Trophoblast cell (in vitro differentiated cells and primary cell): ENCODE measurements at places on chromosomes 2 and 18.

- DNase-seq, result peak; percentile 20
Measured at GRCh38 chr2:175063741-175064140, 58.6 kb upstream of the CHN1 start.

DNA sequence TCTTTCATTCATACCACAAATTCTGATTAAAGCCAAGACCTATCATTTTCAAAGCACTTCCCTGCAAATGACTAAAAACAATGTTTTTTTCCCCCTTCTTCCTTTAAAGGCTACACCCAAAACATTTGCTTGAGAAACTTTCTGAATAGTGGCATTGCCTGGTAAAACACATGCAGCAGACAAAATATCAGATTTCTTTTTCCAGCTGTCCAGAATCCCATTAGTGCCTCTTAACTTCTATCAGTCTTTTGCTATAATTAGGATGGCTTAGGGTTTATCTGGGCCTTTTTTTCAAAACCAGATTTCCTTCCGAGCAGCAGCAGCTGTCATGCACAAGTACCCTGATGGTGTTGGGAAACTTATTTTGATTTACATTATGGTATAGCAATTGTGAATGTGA lies 50.6 kb downstream of the ALPK2 start:
- no peak for DNase-seq

DNA sequence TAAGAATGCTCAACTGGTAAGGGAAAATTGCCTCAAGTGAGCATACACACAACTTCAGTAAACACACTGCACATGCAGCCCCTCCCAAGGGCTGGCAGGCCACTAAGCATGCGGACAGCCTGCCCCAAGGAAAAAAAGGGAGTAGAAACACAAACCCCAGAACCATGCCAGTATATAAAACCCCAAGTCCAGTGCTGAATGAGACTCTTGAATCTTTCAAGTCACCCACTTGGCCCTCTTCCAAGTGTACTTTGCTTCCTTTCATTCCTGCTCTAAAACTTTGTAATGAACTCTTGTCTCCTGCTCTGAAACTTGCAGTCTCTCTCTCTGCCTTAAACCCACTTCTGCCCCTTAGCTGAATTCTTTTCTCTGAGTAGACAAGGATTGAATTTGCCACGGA lies 736.4 kb downstream of the RNF144A start:
- DNase-seq, result no peak

GRCh38 chr2:23772056-23772455 lies 154.9 kb downstream of the ATAD2B start:
- DNase-seq, result no peak

GRCh38 chr2:188725746-188726360 lies 248.3 kb upstream of the COL3A1 start:
- DNase-seq, result no peak

- no peak for DNase-seq
Measured at GRCh38 chr18:13183790-13184189, 34.8 kb upstream of the LDLRAD4 start.

- no peak for DNase-seq
Measured at GRCh38 chr18:23798249-23798648, 109.0 kb downstream of the LAMA3 start.

- no peak for DNase-seq
Measured at GRCh38 chr2:174595116-174595809, 2.3 kb downstream of the WIPF1 start.

GRCh38 chr2:31384351-31384750 lies 30.2 kb downstream of the XDH start:
- no peak for DNase-seq

DNA sequence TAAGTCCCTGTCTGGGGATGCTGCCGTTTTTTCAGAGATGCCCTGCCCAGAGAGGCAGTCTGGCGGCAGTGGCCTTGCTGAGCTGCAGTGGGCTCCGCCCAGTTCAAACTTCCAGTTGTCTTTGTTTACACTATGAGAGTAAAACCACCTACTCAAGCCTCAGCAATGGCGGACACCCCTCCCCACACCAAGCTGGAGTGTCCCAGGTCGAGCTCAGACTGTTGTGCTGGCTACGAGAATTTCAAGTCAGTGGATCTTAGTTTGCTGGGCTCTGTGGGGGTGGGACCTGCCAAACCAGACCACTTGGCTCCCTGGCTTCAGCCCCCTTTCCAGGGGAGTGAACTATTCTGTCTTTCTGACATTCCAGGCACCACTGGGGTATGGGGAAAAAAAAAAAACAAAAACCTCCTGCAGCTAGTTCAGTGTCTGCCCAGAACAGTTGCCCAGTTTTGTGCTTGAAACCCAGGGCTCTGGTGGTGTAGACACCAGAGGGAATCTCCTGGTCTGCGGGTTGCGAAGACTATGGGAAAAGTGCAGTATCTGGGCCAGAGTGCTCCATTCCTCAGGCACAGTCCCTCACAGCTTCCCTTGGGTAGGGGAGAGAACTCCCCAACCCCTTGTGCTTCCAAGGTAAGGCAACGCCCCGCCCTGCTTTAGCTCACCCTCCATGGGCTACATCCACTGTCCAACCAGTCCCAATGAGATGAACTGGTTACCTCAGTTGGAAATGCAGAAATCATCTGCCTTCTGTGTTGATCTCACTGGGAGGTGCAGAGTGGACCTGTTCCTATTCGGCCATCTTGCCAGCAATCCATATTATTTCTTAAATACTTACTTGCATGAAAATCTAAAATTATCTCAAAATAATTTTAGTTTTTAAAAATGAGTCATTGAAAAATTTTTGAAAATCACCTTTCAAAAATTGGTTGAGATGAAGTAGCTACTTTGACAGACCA lies 338.0 kb downstream of the OSR1 start:
- DNase-seq, result no peak
